Adipocyte (in vitro differentiated cells): ENCODE measurements at places on chromosomes 7 and 10.

DNA sequence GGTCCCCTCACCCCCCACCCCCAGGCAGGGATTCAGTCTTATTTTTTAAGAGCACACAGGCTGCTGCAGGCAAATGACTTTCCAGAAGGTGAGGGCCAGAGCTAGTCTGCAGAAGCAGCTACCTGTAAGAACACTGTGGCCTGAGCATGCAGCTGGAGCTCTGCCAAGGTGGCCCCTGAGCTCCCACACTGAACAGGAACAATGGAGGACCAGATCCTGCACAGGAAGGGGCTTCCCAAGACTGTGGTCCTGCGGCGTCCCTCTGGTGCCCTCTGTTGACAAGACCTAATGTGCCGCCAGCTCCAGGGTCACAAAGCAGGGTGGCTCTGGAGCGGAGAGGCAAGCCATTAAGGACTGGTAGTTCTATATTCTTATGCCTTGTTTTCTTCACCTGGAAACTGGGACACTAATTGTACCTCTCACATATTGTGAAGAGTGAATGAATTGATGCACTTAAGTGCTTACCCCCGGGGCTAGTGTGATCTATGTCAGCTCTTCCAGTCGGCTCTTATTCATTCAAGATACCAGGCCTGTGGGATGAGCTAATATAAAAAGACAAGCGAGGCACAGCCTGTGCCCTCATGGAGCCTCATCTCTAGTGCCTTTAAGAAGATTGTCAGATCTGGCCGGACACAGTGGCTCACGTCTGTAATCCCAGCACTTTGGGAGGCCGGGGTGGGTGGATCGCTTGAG, 8.0 kb upstream of the BEND7 start:
- peak; percentile 60 for DNase-seq

DNA sequence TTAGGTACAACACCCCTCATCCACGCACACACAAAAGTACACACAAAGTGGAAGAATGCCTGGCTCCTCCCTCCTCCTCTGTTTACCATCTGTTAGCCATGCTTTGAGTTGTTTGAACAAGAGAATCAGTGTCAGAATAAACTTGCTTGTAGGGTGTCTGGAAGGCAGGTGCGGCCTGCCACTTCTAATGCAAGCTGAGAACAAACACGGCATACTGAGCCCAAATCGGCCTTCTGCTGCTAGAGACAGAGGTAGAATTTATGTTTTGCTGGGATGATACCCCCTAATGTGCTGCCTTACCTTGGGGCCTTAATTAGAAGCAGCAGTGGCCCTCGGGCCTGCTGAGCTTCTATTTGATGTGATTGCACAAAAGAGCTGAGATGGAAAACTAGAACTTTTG, 24.9 kb upstream of the FAM180A start:
- no peak for DNase-seq

GRCh38 chr7:98214811-98215321, 3.6 kb downstream of the BHLHA15 start:
- no peak for DNase-seq

- DNase-seq = no peak
These were observed 94.3 kb downstream of the PRLHR start for GRCh38 chr10:118501171-118501570.

- no peak for DNase-seq
These were observed 219.0 kb downstream of the GLRX3 start for GRCh38 chr10:130354976-130355795.

GRCh38 chr10:29689001-29689400, 54.2 kb upstream of the SVIL start:
- peak; percentile 55 for DNase-seq

GRCh38 chr7:128831994-128832879, 2.0 kb downstream of the FLNC start:
- DNase-seq = peak; percentile 55

DNA sequence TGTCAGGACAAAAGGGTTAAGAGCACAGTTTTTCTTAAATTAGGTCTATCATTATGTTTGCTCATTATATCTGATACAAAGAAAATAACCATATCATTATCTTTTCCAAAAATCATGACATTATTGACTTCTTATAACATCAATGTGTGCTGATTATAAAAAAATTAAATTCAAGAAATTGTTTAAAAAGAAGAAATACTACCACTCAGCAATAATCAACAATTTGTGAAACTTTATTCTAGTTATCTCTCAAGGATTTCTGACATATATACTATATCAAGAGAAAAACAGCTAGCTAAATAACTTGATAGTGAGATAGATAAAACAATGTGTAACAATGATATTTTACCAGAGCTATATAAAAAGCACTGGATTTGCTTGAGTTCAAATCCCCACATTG, 360.7 kb upstream of the PHF14 start:
- no peak for DNase-seq

DNA sequence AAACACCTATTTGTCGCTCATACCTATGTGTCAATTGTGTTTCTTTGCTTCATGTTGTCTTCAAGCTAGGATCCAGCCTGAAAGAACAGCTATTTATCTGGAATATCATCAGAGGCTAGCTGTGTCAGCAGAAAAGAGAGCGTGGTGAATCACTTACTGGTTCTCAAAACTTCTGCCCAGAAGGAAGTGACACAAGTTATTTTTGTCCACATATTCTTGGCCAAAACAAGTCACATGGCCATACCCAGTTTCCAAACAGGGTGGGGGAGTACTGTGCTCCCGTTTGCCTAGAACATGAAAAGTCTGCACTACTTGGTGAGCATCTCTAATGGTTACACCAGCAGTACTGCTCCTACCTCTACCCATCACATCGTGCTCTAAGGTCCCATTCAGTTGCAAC, 160.9 kb upstream of the CSTF2T start:
- DNase-seq = no peak

- DNase-seq = no peak
These were observed 27.0 kb upstream of the PRSS1 start for GRCh38 chr7:142722248-142722794.

GRCh38 chr7:91140982-91141381, 123.3 kb upstream of the FZD1 start:
- no peak for DNase-seq

- DNase-seq = peak; percentile 75
These were observed 72.4 kb downstream of the AUTS2 start for GRCh38 chr7:69670701-69671100.

GRCh38 chr7:70334871-70335270, 736.6 kb downstream of the AUTS2 start:
- no peak for DNase-seq

GRCh38 chr7:130966246-130967009, 232.4 kb upstream of the KLF14 start:
- DNase-seq = no peak

- DNase-seq = no peak
These were observed 22.7 kb downstream of the CYP2C19 start for GRCh38 chr10:94785211-94785610.

DNA sequence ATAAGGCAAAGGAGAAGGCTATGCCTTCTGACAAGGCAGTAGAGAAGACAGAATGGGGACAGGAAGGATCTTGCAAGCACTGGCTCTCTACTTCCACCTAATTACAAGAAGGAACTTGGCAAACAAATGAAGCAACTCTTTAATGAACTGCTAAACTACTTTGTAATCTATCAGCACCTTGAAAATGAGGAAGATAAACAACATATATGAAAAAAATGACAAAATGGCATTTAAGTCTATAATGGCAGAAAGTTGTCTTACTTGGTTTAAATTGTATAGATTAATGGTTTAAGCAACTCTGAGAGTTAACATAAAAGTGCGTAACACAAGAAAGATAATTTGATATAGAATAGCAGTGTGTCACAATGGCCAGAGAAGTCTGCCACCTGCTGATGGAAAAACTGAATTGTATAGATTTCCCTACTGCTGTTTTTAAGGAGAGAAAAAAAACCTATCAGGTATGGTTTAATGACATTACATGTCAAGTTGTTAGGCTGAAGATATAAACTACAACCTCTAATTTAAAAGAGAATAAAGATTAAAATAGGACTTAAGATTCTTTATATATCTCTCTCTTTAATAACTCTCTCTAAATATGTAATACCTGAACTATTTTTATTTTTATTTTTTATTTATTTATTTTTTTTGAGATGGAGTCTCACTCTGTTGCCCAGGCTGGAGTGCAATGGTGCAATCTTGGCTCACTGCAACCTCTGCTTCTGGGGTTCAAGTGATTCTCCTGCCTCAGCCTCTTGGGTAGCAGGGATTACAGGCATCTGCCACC, 11.8 kb downstream of the NT5C3A start:
- peak; percentile 84 for DNase-seq

DNA sequence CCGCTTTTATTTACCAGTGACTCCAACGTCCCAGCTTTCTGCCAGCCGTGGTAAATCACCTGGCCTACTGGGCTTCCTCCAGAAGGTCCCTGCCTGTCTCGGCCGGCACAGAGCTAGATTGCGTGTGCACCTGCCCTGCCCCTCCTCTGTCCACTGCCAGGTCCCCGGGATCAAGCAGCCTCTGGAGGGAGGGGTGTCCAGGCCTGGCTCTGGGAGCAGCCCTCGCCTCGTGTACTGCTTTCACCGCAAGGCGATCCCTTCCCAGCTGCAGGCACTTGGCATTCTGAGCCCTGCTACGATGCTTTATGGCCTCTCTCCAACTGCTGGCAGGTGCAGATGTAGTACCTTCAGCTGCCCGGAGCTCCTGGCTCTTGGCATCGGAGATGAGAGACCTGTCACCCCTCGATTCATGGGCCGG, 7.4 kb downstream of the SLC29A3 start:
- DNase-seq = no peak

- peak; percentile 83 for DNase-seq
These were observed 983 bp downstream of the FZD8 start for GRCh38 chr10:35640951-35641675.

- peak; percentile 72 for DNase-seq
These were observed 34.7 kb downstream of the ACADSB start for GRCh38 chr10:123043409-123043925.

GRCh38 chr10:44312401-44312800, 72.5 kb downstream of the CXCL12 start:
- DNase-seq = no peak

DNA sequence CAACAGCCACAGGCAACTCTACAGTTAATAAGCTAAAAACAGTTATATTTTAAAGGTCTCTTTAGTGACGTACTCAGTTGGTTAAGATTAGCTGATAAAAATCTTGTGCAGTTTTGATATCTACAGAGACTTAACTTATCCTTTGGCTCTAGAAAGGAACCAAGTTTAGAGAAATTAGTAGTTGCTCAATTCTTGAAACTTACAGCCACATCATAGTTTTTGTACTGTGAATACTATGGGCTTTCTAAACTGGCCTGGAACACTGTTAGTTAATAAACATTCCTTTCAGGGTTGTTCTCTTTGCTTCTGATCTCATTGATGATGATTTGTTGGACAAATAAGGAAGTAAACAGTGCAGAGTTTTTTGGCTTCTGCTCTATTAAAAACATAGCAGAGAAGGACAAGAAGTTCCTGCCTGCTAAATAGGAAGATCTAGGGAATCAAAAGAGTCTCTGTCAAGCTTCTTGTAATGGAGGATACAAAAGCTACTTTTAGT, 73.1 kb downstream of the MKLN1 start:
- peak; percentile 68 for DNase-seq

GRCh38 chr7:157909370-157909769, 572.6 kb downstream of the DNAJB6 start:
- no peak for DNase-seq

DNA sequence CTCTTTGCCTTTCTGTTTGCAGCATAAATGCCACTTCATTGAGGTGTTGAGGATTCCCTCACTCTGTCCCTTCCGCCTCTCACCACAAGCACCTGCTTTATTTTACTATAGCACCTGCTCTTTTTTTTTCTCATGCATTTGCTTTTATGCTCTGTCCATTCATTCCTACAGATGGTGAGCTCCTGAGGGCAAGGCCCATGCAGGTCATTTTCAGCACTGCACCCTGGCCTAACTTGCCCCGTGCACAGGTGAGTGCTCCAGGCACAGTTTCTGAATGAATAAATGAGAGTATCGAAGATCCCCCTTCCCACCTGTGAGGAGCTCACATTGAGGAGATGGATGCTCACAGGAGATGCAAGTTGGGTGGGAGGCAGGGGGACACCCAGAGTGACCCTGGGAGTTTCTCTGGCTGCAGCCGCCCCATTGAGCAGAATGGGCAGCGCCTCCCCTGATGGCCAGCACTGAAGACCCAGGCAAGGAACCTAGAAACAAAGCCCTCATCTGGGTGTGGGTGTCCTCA, 1.2 kb upstream of the AKR1E2 start:
- DNase-seq = no peak

DNA sequence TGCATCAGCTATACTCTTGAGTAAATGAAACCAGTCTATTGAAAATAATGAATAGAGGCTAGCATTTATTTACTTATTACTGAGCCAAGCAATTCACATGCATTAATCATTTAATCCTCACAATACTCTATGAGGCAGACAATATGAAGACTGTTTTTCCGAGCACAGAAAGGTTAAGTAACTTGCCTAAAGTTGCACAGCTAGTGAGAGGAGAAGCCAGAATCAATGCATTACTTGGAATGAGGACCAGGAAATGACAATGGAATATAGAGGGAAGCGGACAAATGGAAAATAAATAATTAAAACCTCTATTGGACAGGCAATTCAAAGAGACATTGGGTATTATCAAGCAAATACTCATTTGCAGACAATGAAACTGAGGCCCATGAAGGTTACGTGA, 207.6 kb upstream of the PRKCQ start:
- DNase-seq = no peak

DNA sequence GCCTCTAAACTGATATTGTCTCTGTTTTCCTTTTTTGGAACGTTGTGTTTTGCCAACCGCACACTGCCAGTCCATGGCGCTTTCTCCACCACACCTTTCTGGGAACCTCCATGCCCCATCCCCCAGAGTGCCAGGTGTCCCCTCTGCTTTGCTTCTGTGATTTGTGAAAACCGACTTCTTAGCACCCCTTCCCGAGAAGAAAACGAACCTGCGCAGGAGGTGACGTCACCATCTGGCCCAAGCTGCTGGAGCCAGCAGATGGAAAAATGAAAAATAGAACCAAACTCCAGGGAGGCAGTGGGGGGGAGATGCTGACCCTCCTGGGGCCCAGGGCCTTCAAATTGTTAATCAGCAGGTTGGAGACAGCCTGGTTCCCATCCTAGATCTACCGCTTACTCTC, 103.8 kb downstream of the HTR5A start:
- no peak for DNase-seq

DNA sequence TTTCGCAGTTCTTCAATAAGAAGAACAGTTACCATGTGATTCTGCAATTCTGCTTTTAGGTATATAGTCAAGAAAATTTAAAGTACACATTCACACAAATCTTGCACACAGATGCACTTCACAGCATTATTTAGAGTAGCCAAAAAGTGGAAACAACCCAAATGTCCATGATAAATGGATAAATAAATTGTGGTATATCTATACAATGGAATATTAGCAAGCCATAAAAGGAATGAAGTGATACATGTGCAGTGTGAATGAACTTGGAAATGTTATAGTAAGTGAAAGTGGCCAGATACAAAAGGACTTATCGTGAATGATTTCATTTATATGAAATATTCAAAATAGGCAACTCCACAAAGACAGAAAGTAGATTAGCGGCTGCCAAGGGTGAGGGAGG, 109.1 kb downstream of the AGMO start:
- DNase-seq = no peak
